ENCODE measurements at places on chromosomes 13 and 19.

DNA sequence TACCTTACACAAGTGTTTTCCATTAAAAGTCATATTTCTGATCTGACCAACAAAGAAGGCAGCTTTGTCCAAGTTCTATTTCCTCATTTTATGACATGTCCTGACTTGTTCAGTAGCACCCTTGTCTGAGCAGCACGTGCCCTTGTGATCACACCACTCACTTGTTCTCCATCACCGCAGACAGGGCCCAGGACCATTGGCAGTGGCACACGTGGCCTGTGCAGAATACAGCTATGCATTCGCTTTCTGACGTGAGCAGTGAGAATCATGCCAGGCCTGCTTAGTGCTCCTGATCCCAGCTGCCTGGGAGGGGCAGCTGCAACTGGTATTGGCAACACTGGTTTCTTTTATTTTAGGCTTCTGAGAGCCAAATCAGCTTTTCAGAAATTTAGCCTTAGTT lies 134.2 kb downstream of the FRY start:
- DNase-seq: no peak

GRCh38 chr13:44437356-44438233 lies 64.0 kb downstream of the SERP2 start:
- no peak for DNase-seq

DNA sequence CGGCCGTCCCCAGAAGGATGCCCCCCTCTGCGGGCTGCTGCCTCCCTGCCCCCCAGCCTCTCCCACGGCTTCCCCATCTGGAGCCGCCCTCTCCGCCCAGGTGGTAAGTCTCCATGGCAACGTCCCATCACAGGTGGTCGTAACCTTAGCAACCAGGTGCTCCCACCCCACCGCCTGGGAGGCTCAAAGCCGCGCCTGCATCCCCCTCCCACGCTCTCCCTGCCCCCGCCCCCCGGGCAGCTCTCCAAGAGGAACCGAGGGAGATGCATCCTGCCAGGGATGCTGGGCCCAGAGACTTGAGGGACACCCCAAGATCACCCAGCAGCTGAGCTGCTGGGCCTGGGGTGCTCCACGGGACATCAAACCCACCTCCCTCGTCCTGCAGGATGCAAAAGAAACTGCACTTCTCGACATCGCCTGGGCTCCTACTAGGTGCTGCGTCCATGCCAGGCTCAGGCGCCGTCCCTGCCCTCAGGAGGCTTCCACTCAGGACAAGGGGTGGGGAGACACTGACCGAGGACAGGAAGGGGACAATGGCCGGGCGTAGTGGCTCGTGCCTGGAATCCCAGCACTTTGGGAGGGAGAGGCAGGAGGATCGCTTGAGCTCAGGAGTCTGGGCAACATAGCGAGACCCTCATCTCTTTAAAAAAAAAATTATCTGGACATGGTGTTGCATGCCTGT lies 5.0 kb upstream of the LINGO3 start:
- no peak for DNase-seq

DNA sequence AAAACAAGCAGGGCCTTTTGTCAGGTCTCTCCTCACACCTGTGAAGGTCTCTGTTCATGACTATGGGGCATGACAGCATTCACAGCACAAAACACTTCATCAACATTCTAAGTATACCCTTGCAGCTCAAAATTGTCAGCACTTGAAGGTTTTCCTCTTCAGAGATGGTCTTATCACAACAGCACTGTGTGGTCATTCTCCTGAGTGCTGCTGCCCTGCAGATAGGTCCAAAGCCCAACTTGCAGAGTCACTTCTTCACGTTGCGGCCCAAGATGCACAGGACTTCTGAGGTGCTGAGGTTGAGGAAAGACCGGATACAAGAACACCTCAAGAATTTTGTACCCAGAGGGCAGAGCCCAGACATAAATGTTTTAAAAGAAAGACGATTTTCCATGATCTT lies 574.5 kb downstream of the UQCRFS1 start:
- DNase-seq: no peak

GRCh38 chr19:36043952-36044351 lies 10.1 kb downstream of the THAP8 start:
- no peak for DNase-seq

GRCh38 chr13:101917833-101918661 lies 465.6 kb downstream of the ITGBL1 start:
- no peak for DNase-seq

GRCh38 chr19:38290631-38291147 lies 13.4 kb upstream of the C19orf33 start:
- peak; percentile 79 for DNase-seq

DNA sequence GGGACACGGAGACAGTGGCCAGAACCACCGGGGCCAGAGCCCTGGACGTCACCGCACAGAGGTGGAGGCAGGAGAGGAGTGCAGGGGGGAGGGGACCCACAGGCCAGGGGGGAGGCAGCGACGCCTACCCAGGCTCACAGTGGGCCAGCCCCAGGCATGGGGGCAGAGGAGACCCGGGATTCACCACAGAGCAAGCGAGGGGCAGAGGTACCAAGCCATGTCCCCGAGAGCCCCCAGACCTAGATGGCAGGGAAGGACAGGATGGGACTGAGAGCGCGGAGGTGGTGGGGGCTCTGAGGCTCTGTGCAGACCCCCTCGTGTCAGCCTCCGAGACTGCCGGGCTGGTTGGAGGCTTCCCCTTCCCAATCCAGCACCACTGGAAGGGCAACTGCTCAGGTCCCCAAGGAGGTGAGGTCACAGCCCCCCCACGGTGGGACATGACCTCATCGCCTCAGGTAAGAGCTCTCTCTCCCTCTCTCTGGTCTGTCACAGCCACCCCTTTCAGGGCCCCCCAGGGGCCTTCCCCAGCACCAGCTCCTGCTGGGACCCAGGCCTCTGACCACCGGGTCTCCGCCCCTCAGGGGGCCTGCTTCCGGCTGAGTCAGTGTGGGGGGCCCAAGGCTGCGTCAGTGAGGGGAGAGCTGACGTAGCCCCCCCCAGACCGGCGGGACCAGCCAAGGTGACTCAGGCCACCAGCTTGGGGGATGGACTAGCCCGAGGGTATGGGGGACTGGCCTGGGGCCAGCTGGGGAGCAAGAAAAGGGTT lies 2.2 kb upstream of the IL11 start:
- DNase-seq: no peak

All from HS-27A (cell line).